ENCODE measurements at places on chromosomes 7 and 10. TPM values are rescaled to one million over a fixed set of nuclear protein-coding genes. Genes with fewer than 3 reads are reported as not detected.

The SPDYE2B gene
- not detected for total RNA-seq

The CALHM3 gene
- not detected for total RNA-seq

The KIAA1217 gene
- 15.9 TPM for total RNA-seq

The CHST3 gene
- 30.5 TPM for total RNA-seq

The PRSS1 gene
- 5.6 TPM for total RNA-seq

GRCh38 chr7:108310351-108310750 is 145.9 kb downstream of the NRCAM start:
- no peaks in the 10 kb centered on the region for H3K27me3 ChIP-seq
- H3K4me3 ChIP-seq = no peak overlapping the region
- H3K36me3 ChIP-seq = no peaks in the 10 kb centered on the region
- H3K4me1 ChIP-seq = no peaks in the 10 kb centered on the region

GRCh38 chr7:128744366-128744905 is 5.3 kb downstream of the CALU start:
- DNase-seq = no peak
- peaks cover 5% of the 10 kb centered on the region for H3K4me1 ChIP-seq
- no peak overlapping the region for H3K27ac ChIP-seq

DNA sequence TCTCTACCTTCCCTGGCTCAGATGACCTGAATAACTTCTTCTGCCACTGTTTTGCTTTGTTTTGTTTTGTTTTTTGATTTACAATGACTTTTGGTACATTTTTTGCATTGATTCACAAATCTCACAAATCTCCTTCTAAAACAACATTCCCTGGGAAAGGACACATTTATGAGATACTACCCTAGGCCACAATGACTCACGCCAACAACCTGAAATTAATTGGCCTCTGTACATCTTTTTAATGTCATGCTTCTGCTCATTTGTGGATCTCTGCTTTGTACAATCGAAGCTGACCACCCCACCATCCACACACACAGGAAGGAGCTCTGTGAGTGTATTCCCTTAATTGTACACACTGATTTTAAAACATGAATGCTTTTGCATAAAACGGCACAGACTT is 156.7 kb upstream of the PFKP start:
- H3K27ac ChIP-seq = no peak overlapping the region
- no peaks in the 10 kb centered on the region for H3K27me3 ChIP-seq
- H3K4me3 ChIP-seq = no peak overlapping the region
- no peak for DNase-seq
- no peaks in the 10 kb centered on the region for H3K36me3 ChIP-seq
- H3K4me1 ChIP-seq = no peaks in the 10 kb centered on the region

GRCh38 chr7:81770728-81771223 is 929 bp upstream of the HGF start:
- H3K36me3 ChIP-seq = no peaks in the 10 kb centered on the region
- no peak overlapping the region for H3K4me3 ChIP-seq
- DNase-seq = no peak
- H3K4me1 ChIP-seq = no peaks in the 10 kb centered on the region

DNA sequence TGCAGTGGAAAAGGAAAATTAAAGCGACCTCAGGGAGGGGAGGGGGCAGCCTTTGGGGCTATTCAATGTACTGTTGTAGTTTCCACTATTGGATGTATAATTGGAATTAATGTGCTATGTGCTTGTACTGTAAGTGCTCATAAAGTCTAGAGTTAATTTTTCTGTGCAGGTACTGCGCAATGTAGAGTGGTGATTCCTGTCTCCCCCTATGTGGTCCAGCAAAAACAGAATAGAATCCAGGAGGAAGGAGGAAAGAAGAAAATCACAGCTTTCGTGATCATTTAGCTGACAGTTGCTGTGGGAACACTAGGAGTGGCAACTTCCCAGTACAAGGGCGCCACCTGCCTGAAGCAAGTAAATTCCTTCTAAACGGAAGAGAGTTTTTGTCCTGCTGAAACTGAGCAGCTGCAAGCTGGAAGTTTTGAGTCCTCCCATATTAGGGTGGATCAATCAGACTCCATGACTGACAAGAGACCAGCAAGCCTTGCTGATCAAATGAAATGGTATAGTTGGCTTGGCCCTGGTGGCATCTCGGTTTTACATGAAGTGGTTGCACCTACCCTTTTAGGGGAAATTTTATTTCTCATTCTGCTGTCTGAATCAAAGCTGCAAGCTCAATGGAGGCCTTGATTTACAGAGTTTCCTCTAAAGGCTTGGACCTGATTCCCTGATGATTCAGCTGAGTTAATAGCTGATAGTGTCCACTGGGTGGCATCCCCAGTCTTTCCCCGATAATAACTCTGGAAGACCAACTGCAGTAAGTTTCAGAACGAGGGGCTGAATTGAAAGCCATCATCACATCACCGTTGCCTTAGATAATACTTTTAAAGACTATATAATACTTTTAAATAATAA is 299.8 kb downstream of the HGF start:
- H3K36me3 ChIP-seq = no peaks in the 10 kb centered on the region
- H3K4me1 ChIP-seq = no peaks in the 10 kb centered on the region
- no peak overlapping the region for H3K4me3 ChIP-seq
- H3K27ac ChIP-seq = no peak overlapping the region
- H3K27me3 ChIP-seq = no peaks in the 10 kb centered on the region

DNA sequence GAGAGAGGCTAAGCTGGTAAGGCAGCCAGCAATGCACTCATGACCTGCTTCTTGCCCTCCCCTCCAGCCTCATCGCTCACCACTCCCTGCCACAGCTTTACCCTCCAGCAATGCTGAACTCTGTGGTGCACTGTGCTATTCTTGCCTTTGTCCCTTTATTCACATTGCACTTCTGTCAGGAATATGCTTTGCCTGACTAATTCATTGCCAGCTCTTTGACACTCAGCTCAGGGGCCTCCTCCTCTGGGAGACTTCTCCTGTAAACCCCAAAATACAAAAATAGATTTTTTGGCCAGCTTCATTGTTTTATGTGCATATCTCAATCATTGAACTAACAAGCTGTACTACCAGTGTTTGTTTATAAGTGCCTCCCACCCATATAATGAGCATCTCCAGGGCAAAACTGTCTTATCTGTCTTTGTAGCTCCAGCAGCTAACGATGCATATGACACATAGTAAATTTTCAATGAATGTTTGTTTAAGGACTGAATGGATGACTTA is 8.2 kb downstream of the CNNM1 start:
- no peaks in the 10 kb centered on the region for H3K4me1 ChIP-seq
- H3K27me3 ChIP-seq = no peaks in the 10 kb centered on the region
- no peaks in the 10 kb centered on the region for H3K36me3 ChIP-seq
- no peak for DNase-seq
- no peak overlapping the region for H3K27ac ChIP-seq

DNA sequence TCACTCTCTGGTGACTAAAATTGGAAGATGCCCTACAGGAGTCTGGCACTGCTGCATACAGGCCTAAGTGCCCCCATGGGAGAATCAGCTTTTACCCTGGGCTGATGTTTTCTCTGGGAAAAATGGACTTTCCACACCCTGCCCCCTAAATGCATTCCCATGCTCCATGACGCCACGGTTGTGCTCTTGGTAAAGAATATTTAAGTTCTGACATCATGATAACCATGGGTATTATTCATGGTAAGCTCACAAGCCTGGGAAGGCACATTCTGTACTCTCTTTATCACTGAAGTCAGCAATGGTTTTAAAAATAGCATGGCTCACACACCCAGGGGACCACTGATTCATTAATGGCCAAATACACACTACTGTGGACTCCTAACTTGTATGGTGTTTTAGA is 43.4 kb downstream of the HIPK2 start:
- peaks cover 7% of the 10 kb centered on the region for H3K4me1 ChIP-seq
- peak; percentile 88 for DNase-seq
- H3K27ac ChIP-seq = peak overlapping the region; percentile 99
- no peaks in the 10 kb centered on the region for H3K36me3 ChIP-seq
- no peaks in the 10 kb centered on the region for H3K27me3 ChIP-seq
- no peak overlapping the region for H3K4me3 ChIP-seq

DNA sequence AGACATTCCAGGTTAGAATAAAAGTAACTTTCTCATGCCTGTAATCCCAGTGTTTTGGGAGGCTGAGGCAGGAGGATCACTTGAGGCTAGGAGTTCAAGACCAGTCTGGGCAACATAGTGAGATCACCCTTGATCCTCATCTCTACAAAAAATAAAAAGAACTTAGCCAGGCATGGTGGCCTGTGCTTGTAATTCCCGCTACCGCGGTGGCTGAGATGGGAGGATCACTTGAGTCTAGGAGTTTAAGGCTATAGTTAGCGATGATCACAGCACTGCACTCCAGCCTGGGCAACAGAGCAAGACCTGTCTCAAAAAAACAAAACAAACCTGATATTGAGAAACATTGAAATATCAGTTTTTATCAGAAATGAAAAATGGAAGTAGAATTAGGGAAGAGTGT is 4.6 kb downstream of the TET1 start:
- no peak overlapping the region for H3K27ac ChIP-seq
- H3K4me3 ChIP-seq = no peak overlapping the region
- DNase-seq = no peak
- H3K27me3 ChIP-seq = no peaks in the 10 kb centered on the region
- no peaks in the 10 kb centered on the region for H3K36me3 ChIP-seq
- no peaks in the 10 kb centered on the region for H3K4me1 ChIP-seq

DNA sequence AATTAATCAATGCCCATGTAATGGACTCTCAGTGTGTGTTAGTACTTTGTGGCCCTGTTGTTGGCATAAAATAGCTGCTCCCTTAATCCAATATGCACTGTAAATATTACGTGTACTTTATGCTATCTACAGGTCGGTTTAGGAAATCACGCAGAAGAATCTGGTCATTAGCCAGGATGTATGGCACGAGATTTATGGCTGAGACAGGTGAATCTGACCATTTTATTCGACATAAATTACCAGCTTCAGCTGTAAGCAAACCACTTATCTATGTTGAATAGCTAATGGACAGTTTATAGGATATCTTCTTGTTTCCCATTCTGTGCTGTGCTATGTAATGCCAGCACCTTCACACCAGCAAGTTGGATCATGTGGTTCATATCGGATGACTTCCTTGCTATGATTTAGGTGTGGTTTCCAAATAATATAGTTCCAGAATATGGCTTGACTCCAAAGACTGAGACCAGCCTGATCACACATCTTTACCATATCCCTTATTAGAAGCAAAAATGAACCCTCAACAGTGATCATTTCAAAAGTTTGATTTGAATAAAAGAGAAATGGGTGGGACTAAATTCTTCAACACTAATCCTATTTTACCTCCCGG is 301.4 kb downstream of the AHR start:
- no peak overlapping the region for H3K4me3 ChIP-seq
- no peaks in the 10 kb centered on the region for H3K27me3 ChIP-seq
- peak overlapping the region; percentile 57 for H3K27ac ChIP-seq
- H3K36me3 ChIP-seq = no peaks in the 10 kb centered on the region
- H3K4me1 ChIP-seq = peaks cover 2% of the 10 kb centered on the region

GRCh38 chr10:58735087-58735486 is 222.4 kb downstream of the BICC1 start:
- H3K4me1 ChIP-seq = peaks cover 3% of the 10 kb centered on the region
- no peak for DNase-seq
- no peak overlapping the region for H3K4me3 ChIP-seq
- no peaks in the 10 kb centered on the region for H3K27me3 ChIP-seq
- H3K36me3 ChIP-seq = no peaks in the 10 kb centered on the region

DNA sequence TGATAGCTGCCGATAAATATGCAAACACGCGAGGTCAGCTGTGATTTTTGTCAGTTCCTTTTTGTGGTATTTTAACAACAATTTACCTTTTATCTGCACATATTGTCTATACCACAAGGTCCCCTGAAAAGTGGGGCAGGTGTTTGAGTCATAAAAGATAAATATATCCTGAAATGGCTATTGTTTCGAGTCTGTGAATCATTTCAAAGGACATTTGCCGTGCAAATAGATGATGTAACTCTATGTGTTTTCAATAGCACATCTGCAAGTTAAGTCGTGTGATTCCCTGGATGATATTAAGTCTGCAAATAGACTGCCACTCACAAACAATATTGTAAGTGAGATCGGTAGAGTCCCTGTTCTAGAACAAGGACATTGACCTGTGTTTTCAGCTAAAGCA is 193.0 kb upstream of the PITRM1 start:
- no peaks in the 10 kb centered on the region for H3K4me1 ChIP-seq
- H3K27ac ChIP-seq = no peak overlapping the region
- H3K27me3 ChIP-seq = no peaks in the 10 kb centered on the region
- H3K36me3 ChIP-seq = no peaks in the 10 kb centered on the region

DNA sequence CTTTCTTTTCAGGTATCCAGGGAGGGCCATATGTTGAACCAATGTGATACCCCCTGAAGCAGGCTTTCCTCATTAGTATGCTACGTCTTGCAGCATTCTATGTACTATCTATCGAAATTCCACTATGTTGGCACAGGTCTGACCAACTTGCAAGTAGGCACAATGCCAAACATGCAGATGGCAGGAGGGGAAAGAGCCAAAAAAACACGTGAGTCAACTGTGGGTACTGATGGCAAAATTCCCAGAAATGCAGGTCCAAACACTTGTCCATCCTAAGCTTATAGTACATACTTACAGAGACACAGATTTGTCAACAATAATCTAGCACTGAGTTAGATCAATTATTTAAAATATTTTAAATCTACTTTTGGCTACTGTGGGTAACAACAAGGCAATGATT is 394.9 kb downstream of the DGKB start:
- no peaks in the 10 kb centered on the region for H3K4me1 ChIP-seq
- H3K36me3 ChIP-seq = no peaks in the 10 kb centered on the region
- H3K4me3 ChIP-seq = no peak overlapping the region
- no peak for DNase-seq
- no peaks in the 10 kb centered on the region for H3K27me3 ChIP-seq
- H3K27ac ChIP-seq = no peak overlapping the region

DNA sequence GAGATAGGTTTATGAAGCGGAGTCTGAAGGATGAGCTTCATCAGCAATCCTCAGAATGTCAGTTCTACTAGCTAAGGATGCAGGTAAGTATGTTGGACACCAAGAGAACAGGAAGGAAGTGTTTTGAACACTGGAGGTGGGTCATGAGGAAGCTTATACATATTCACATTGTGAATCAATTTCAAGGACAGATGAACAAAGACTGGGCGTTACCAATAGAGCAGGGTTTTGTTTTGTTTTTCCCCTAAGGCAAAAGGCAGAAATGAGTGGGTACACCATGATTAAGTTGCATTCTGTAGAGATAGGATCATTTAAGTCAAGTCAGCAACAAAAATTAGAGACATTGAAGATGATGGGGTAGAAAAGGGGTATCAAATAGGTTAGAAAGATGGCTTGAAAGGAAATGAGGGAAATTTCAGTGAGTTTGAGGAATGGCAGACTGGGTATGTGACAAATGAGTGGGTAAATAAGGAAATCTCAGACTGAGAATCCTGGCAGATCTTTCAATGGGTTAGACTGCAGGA is 51.7 kb downstream of the MEST start:
- H3K27ac ChIP-seq = no peak overlapping the region
- no peak overlapping the region for H3K4me3 ChIP-seq
- no peak for DNase-seq

- no peaks in the 10 kb centered on the region for H3K4me1 ChIP-seq
- DNase-seq = no peak
- H3K27me3 ChIP-seq = no peaks in the 10 kb centered on the region
- no peak overlapping the region for H3K27ac ChIP-seq
- H3K36me3 ChIP-seq = no peaks in the 10 kb centered on the region
Observed at GRCh38 chr7:79292834-79293233, 160.6 kb downstream of the MAGI2 start.

GRCh38 chr7:156703773-156704482 is 63.4 kb downstream of the RNF32 start:
- no peak overlapping the region for H3K27ac ChIP-seq
- no peak for DNase-seq
- no peaks in the 10 kb centered on the region for H3K4me1 ChIP-seq
- no peak overlapping the region for H3K4me3 ChIP-seq
